Stimulated activated CD8-positive, alpha-beta memory T cell treated with anti-CD3 and anti-CD28 coated beads, Interleukin-2, amount 100 ng/mL, for 1 hour (primary cell): ENCODE measurements at places on chromosomes 2 and 18.

- DNase-seq = no peak
Observed at GRCh38 chr2:98464772-98465310, 20.2 kb downstream of the INPP4A start.

GRCh38 chr2:66667301-66667700, 232.4 kb downstream of the MEIS1 start:
- DNase-seq = no peak

DNA sequence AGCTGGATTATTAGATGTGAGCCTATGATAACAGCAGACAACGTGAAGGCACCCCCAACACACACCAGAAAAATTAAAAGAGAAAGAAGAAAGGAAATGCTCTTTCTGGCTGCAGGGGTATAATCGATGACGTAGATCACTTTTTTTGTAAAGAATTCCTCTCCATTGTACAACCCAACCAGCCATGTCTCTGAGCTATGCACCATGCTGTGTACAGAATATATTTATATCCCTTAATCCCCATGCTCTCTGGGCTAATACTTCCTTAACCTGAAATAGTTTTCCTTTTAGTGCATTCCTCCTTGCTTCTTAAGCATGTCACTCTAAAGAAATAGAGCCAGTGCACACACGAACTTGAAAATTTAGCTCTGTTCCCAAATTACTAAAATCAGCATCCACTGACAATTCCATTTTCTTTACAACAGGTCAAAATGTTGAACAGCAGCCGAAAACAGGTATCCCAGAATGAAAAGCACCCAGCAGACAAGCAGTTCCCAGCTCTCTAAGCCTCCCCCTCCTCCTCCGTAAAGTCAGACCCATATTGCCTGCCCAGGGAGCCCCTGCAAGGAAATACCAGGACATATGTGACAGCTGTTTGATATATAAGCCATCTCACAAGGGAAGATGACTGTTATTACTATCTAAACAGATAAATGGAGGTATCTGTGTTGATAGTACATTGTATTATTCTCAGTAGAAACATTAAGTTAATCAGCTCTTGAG, 247.4 kb upstream of the RAB6C start:
- DNase-seq = no peak

DNA sequence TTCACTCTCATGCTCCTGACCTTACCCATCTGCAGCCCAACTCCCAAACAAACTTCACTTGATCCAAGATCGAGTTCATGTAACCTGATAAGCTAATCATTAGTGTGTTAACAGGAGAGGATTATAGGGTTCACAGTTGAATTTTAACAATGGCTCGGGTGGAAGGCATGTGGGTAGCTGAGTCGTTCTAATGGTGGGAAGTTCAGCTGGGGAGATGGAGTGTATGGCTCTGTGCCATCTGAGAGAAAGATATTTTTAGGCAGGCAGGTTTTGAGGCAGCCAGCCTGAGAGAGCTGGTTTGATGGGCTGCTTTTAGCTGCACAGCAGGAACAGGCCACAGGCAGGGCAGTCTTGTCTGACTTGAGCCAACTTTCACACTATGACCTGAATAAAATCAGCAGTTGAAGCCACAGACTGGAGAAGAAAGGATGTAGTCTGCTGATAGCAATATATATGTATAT, 17.7 kb upstream of the NFE2L2 start:
- DNase-seq = no peak
